Stimulated activated CD8-positive, alpha-beta memory T cell treated with anti-CD3 and anti-CD28 coated beads, Interleukin-4, amount 100 ng/mL, for 24 hours (primary cell): ENCODE measurements at places on chromosomes 3 and 15.

DNA sequence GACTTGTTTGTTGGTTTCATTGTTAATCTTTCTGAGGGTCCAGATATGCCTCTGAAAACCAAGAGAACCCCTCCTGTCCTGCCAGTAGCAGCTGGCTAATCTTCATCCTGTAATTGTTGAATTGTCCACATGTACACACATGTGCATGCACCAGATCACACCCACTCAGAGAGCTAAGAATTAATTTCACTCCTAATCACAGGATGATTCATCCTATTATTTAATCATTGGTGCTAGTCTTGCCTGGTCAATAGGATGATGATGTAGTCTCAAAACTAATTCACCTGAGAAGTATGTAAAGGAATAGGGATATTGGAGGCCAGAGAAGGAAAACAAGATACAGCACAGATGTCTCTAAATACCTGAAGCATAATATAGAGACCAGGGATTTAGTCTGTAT is 7.8 kb upstream of the AHSG start:
- no peak for DNase-seq

GRCh38 chr3:133927540-133928066 is 31.9 kb upstream of the RAB6B start:
- peak; percentile 60 for DNase-seq

DNA sequence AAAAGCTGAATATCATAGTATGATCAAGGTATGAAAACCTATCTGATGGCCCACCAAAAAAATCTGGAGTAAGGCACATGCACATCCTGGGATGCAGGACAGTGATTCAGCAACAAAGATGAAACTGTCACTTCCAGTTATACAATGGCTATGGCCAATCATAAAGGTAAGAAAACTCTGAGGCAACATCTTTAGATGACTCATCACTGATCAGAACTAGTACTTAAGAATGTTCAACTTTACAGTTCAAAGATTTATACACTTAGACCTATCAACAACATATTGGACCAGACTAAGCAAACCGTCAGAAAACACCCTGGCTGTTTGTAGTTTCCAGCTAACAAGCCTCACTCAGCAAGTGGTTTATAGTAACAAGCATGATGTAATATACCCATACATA is 21.3 kb upstream of the PLCH1 start:
- no peak for DNase-seq

DNA sequence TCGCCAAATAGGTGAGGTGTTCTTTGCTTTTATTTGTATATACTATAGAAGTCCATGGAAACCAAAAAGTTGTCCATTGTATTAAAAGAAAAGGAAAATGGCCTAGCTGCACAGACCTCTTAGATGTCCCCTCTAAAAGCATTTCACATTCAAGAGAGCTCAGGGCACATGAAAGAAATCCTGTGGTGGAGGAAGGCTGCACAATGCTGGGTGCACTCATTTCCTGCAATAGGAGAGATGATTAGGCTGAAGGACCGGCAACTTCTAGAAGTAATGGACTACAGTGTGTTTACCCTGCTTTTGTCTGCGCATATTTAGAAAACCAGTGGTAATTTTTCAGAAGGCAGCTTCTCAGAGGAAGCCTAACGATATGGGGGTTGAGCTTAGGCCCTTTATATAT is 25.4 kb downstream of the PPM1L start:
- DNase-seq: no peak

DNA sequence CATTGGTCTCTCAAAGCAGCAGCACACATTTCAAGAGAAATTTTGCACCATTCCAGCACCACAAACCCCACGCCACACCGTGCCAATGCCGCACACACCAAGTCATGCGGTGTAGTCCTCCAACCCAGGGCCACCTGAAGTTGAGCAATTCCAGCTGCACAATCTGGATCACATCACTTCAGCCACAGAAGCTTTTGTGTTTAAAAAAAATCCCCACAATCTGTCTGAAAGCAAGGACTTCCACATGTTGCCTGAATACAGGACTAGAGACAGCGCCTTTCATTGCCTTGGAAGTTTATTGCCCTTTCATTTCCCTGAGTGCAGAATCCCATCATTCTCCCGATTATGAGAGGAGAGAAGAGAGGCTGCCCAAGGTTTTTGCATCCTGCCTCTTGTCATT is 175.6 kb upstream of the BCL6 start:
- no peak for DNase-seq

DNA sequence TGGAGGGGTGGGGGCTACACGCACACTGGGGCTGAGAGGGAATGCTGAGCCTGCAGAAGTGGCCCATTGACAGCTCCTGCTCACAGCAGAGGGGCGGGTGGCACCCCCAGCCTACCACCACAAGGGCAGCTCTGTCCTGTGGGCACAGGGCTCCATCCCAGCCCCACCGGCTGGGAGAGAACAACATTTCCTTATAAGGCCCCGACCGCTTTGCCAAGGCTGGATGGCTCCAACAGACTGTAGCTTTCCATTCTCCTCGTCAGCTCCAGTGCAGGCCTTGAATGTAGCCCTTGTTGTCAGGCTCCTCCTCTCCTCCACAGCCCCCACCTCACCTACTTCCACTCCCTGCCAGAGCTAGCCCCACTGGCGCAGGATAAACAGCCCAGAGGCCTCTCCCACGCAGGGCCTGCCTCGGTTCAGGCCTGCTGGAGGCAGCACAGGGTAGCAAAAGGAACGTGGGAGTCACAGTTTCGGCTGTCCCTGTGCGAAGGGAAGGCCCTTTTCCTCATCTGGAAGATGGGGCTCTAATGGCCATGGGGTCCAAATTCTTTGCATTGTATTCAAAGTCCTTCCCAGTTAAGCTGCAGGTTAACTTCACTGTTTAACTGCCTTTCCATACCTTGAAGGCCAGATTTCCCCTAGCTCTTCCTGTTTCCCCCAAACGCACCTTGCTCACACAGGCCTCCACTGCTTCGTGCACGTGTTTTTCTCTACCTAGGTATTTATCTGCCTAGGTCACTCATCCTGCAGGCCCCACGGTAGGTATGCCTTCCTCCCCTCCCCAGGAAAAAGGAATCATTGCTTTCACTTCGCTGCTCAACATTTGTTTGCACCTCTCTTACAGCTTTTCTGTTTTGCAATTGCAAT is 101.6 kb upstream of the LPP start:
- DNase-seq: no peak

GRCh38 chr3:129439226-129439816 is 427 bp downstream of the MBD4 start:
- DNase-seq: peak; percentile 24

DNA sequence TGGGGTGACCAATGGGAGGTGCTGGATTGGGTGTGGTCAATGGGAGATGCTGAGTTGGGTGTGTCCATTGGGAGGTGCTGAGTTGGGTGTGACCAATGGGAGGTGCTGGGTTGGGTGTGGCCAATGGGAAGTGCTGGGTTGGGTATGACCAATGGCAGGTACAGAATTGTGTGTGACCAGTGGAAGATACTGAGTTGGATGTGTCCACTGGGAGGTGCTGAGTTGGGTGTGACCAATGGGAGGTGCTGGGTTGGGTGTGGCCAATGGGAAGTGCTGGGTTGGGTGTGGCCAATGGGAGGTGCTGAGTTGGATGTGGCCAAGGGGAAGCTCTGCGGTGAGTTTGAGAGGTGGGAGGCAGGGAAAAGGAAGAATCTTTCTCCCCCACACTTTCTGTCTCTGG is 250.0 kb upstream of the PROK2 start:
- DNase-seq: no peak

- no peak for DNase-seq
Measured at GRCh38 chr3:115022199-115022598, 124.9 kb downstream of the ZBTB20 start.

DNA sequence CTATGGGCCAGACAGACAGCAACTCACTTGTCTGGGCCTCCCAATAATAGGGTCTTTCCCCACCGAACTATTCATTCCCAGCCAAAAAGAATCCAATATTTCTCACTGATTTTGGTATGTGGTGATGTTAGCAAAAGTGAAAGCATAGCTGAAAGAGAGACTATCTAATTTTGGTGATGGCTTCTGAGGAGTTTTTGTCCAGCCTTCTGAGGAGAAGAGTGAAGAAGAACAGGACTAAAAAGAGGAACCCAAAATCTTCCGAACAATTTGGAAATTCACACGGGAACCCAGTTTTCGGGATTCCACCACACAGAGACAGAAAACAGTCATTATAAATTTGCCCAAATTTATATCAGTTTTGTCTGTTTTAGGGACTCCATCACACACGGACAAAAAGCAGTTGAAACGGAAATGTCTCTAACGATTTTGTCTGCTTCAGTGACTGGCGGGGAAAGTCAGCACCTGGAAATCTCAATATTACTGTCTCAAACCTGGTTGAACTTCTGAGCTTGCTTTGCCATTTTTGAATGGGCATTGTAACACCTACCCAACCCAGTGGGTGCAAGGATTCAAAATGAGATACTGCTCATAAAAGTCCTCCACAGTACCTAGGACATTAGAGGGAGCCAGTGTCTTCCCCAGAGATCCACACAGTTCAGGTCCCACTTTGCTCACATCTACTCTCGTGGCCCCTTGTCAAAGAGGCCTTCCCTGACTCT is 9.1 kb downstream of the CD80 start:
- no peak for DNase-seq

DNA sequence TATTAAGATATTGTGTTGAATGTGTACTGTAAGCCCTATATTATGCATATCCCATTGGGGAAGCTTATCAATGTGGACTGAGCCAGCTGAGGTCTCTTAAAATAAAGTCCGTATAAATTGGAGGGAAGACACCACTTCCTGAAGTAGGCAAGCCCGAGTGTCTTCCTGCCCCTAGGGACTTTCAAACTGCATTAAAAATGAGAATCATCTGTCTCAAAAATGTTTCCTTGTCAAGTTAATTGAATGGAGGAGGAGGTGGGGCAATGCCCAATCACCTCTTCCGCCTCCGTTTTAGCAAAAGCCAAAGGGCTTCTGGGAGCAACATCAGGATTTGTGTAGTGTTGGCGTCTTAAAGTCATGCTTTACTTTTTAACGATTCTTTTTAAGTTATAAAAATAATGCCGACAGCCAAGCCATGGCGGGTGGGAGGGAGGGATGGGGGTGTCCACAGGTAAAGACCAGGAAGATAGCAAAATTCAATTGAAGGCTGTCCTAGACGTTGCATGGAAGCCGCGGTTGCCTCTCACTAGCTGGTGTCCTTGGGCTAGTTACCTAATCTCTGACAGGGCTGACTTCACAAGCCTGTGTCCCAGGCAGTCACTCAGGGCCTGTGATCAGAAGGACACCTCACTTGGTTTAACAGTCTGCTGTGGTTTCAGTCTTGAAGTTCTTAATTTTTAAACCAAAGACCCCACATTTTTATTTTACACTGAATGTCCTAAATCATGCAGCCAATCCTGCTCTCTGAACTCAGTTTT is 524.9 kb upstream of the PROK2 start:
- DNase-seq: no peak

DNA sequence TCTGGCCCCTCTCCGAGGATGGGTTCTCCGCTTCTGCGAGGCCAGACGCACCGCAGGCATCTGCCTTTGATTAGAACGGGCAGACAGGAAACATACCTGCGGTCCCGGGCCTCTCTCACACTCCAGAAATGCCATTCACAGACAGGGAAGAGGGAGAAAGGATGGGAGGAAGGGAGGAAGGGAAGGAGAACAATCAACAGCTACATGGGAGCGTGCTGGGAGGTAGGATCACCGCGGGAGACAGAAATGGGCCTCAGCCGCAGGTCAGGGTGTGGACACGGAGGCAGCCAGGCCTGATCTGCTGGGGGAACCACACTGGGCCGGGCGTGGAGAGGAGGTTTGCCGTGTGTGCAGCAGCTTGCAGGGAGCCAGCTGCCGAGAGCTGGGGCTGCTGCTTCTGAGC is 90.7 kb upstream of the RGMA start:
- no peak for DNase-seq

GRCh38 chr3:69997631-69998307 is 1.8 kb upstream of the SAMMSON start:
- no peak for DNase-seq

DNA sequence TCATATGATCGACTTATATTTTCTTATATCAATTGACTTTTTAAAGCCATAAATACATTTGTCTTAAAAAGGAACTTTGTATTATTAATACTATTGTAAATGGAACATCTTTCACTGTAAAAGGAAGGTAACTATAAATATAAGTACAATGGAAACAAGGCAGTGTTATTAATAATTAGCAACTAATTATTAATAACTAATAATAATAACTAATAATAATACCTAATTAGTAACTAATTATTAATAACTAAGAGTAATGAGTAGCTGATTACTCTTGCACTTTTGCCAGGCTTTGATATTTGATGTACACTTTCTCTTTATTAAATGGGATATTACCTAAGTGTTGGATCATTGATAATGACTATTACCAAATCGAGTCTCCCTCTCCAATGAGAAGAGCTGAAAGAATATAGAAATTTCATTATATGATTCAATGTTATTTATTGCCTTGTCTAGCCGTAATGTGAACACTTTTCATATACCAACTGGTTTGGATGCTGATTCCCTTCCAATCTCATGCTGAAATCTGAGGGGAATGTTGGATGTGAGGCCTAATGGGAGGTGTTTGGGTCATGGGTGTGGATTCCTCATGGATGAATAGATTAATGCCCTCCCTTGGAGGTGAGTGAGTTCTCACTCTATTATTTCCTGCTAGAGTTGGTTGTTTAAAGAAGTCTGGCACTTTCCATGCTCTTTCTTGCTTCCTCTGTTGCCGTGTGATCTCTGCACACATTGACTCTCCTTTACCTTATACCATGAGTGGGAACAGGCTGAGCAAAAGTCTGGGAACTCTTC is 202.1 kb upstream of the ZBTB20 start:
- no peak for DNase-seq
